ENCODE measurements at places on chromosomes 7 and 10. TPM values are rescaled to one million over a fixed set of nuclear protein-coding genes. Genes with fewer than 3 reads are reported as not detected.

DNA sequence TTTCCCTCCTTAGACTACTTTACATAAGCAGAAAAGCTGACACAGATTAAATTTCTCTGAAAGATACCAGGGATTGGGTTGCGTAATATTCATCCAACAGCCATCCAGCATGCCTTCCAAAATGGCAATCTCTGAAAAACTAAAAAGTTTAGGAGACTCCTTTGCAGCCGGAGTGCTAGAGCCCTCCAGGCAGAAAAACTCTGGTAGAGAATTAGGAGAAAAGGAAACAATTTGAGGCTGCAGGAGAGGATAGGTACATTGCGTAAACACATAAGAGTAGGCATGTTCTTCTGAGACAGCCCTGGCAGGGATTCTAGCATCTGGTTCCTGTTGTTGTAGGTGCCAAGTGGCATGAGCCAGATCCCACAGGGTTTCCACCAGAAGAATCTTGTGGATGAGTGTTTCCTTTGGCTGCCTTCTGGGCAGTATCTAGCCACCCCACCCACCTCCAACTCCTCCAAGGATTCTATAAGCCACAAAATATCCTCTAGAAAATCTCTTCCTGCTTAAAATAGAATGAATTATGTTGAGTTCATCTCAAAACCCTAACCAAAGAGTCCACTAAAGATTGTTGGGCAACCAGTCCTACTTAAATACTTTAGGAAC lies 402.4 kb downstream of the HGF start:
- H3K27ac ChIP-seq, result no peak overlapping the region
- no peak for DNase-seq
- no peaks in the 10 kb centered on the region for H3K27me3 ChIP-seq
- H3K36me3 ChIP-seq, result no peaks in the 10 kb centered on the region
- no peaks in the 10 kb centered on the region for H3K4me1 ChIP-seq

DNA sequence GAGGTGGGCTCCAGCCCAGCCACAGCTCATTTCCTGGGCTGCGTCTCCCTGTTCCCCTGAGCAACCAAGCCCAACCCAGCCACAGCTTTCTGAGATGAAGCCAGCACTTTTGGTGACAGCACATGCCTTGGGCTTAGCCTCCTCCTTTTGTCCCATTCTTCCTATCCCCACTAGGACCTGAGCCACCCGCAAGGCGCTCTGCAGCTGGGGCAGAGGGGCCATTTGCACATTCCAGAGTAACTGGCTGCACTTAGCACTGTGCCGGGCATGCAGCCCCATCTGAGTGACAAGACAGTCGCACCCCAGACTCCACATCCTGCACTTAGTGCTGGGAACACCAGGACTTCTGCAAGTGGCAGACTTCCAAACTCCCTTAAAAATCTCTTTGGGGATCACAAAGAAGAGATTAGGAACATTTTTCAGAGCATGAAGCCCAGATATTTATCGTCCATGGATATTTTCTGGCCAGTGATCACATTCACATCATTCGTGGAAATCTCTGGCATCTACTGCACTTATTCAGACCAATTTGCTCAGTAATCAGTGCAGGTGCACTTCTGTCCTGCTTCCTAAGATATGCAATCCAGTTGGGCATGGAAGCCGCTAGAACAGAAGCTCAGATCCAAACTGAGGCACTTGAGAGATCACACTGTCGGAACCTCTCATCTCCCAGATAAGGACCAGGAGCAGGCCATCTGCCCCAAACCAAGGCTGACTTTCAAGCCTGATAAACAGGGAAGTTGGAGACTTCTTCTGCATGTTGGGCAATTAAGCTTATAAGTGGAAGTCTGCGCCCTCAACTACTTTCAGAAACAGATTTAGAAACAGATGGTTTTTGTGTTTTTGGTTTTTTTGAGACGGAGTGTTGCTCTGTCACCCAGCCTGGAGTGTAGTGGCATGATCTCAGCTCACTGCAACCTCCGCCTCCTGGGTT lies 26.4 kb downstream of the CHST15 start:
- DNase-seq, result peak; percentile 50
- no peak overlapping the region for H3K4me3 ChIP-seq
- peaks cover 13% of the 10 kb centered on the region for H3K36me3 ChIP-seq
- no peaks in the 10 kb centered on the region for H3K27me3 ChIP-seq

DNA sequence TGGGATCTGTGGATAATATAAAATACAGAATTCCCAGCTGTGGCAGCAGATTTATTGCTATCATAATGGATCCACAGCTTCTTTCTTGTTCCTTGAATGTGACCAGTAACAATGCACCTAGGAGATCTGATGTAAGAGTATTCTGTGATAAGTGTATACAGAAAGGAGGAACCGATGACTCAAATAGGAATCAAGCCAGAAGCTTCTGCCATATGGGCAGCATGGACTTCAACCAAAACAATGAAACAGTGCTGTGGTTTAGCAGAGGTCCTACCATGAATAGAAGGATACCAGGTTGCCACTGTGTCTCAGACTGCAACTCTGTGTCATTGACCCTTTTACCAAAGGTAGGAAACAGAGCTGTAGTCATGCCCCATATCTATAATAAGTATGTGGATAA lies 81.8 kb downstream of the PTPRZ1 start:
- no peaks in the 10 kb centered on the region for H3K27me3 ChIP-seq
- no peaks in the 10 kb centered on the region for H3K36me3 ChIP-seq
- H3K4me1 ChIP-seq, result no peaks in the 10 kb centered on the region
- no peak for DNase-seq
- H3K4me3 ChIP-seq, result no peak overlapping the region
- no peak overlapping the region for H3K27ac ChIP-seq

- no peak for DNase-seq
- no peaks in the 10 kb centered on the region for H3K36me3 ChIP-seq
- H3K27ac ChIP-seq, result no peak overlapping the region
- no peak overlapping the region for H3K4me3 ChIP-seq
- no peaks in the 10 kb centered on the region for H3K27me3 ChIP-seq
Observed at GRCh38 chr10:16536155-16536554, 14.5 kb upstream of the C1QL3 start.

- no peak overlapping the region for H3K4me3 ChIP-seq
- no peaks in the 10 kb centered on the region for H3K27me3 ChIP-seq
- no peaks in the 10 kb centered on the region for H3K4me1 ChIP-seq
- H3K27ac ChIP-seq, result no peak overlapping the region
- no peak for DNase-seq
Observed at GRCh38 chr10:16944986-16945385, 127.8 kb upstream of the RSU1 start.

- H3K4me3 ChIP-seq, result no peak overlapping the region
- no peaks in the 10 kb centered on the region for H3K36me3 ChIP-seq
- H3K27me3 ChIP-seq, result no peaks in the 10 kb centered on the region
- no peak for DNase-seq
- no peak overlapping the region for H3K27ac ChIP-seq
Observed at GRCh38 chr7:33979300-33979806, 74.0 kb downstream of the BMPER start.

DNA sequence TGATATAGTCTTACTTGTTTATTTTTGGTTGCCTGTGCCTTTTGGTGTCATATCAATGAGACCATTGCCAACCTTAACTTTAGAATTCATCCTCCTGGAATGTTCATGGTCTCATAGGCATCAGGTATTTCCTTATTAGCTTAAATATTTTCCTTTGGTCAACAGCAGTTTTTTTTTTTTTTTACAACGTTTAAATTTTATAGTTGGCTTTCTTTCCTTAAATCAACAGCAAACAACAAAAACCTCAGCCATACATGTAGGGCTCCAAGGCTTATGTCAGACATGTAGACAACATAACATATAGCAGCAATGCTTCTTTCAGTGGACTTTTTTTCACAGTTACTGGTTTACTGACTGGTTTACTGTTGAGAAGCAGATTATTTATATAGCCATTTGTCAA lies 22.7 kb downstream of the ENTPD7 start:
- no peak for DNase-seq
- H3K27ac ChIP-seq, result no peak overlapping the region
- no peak overlapping the region for H3K4me3 ChIP-seq
- no peaks in the 10 kb centered on the region for H3K36me3 ChIP-seq
- peaks cover 9% of the 10 kb centered on the region for H3K4me1 ChIP-seq

DNA sequence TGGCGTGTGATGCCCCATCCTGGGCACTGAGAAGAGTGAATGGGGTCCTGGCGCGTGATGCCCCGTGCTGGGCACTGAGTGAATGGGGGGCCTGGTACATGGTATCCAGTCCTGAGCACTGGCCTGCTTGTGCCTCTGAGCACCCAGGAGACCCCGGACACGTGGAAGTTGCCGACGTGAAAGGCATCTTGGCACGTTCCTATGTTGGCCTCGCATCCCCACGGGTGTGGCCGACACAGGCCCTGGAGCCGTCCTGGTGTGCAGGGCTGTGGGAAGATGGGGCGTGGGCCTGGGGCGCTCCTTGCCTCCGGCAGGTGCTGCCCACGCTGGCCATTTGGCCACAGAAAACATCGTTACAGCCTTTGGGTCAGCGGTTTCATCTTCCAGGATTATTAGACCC lies 35.5 kb downstream of the CFAP46 start:
- no peaks in the 10 kb centered on the region for H3K4me1 ChIP-seq
- H3K27me3 ChIP-seq, result peaks cover 8% of the 10 kb centered on the region
- DNase-seq, result no peak
- no peaks in the 10 kb centered on the region for H3K36me3 ChIP-seq

DNA sequence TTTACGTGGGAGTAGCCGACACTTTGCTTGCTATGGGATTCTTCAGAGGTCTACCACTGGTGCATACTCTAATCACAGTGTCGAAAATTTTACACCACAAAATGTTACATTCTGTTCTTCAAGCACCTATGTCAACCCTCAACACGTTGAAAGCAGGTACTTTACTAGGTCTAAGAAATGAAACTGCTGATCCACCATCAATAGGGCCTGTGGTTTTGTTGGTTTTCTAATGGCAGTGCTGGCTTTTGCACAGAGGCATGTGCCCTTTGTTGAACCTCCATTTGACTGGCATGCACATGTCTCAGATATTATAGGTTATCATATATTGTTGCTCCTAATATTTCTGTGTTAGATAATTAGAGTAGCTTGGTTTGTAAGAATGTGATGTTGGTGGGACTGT lies 123.8 kb downstream of the CFTR start:
- H3K27ac ChIP-seq, result no peak overlapping the region
- H3K4me1 ChIP-seq, result no peaks in the 10 kb centered on the region
- DNase-seq, result no peak
- no peaks in the 10 kb centered on the region for H3K27me3 ChIP-seq
- no peak overlapping the region for H3K4me3 ChIP-seq
- no peaks in the 10 kb centered on the region for H3K36me3 ChIP-seq

GRCh38 chr10:35135861-35136260 lies 9.2 kb downstream of the CREM start:
- no peak overlapping the region for H3K4me3 ChIP-seq
- no peaks in the 10 kb centered on the region for H3K36me3 ChIP-seq
- peak overlapping the region; percentile 28 for H3K27ac ChIP-seq

DNA sequence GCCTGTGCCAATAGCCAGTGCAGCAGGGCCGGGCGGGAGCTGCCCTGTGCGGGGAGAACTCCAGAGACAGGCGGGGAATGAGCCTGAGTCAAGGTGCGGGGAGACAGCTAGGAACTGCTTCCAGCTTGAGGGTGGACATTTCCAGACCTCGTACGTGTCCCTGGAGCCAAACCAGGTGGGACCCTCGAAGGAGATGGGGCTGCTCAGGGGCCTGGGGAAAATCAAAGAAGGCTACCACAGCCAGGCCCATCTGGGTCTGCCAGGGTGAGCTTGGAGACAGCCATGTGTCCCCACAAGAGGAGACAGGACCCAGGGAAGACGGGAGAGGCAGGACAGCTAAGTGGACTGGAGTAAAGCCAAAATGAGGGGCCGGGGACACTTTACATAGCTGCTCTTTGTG lies 504.9 kb upstream of the MGMT start:
- H3K4me3 ChIP-seq, result no peak overlapping the region
- no peaks in the 10 kb centered on the region for H3K27me3 ChIP-seq
- DNase-seq, result no peak
- no peaks in the 10 kb centered on the region for H3K4me1 ChIP-seq

DNA sequence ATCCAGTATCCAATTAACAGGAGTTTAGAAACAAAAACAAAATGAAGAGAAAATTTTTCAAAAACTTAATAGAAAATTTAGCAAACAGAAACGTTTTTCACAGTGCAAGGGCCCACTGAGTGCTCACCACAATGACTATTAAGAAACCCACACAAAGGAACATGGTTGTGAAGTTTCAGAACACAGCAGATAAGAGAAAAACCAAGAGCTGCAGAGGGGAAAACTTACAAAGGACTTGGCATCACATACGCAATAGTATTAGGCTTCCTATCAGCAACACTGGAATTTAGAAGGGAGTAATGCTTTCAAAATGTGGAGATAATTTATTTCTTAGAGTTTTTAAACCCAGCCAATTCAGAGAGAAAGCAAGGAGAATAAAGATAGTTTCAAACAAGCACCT lies 1.7 kb upstream of the C7orf25 start:
- peaks cover 18% of the 10 kb centered on the region for H3K4me1 ChIP-seq
- no peak overlapping the region for H3K4me3 ChIP-seq
- H3K27me3 ChIP-seq, result no peaks in the 10 kb centered on the region
- H3K27ac ChIP-seq, result no peak overlapping the region
- H3K36me3 ChIP-seq, result peaks cover 18% of the 10 kb centered on the region
- no peak for DNase-seq

DNA sequence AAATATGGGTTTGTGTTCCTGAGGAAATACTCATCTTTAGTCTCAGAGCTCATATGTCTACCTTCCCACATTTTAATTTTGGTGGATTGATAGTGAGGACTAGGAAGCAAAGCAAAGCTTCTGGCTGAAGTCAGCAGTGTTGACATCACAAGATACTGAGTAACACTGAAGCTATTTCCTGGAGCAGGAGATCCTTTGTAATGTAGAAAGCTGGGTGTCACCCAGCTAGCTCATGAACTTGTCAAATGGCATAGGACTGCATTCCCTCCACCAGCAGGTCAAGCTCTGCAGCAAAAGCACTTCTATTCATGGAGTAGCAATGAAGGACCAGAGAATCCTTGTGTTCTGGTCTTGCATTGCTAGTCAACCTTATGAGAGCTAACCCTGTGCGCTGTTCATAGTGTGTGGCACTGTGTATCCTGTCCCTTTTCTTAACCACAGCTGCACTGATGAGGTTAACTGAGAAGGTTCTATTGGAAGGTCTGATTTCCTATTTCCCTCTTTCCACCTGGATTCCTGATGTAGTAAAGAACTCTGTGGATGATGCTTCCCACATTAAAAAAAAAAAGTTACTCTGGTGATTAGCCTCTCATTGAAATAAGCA lies 94.8 kb upstream of the ZNF804B start:
- no peak for DNase-seq
- H3K4me3 ChIP-seq, result no peak overlapping the region
- no peaks in the 10 kb centered on the region for H3K27me3 ChIP-seq
- no peaks in the 10 kb centered on the region for H3K36me3 ChIP-seq
- no peaks in the 10 kb centered on the region for H3K4me1 ChIP-seq

BTBD16 gene
- polyA plus RNA-seq, result not detected

CARD11 gene
- polyA plus RNA-seq, result 125 TPM

SRI gene
- polyA plus RNA-seq, result 46.5 TPM

Measured in B cell (primary cell).